ENCODE measurements at places on chromosomes 2 and 18.
A peak's percentile ranks its signal among the peaks of the same experiment; 100 is the strongest.

DNA sequence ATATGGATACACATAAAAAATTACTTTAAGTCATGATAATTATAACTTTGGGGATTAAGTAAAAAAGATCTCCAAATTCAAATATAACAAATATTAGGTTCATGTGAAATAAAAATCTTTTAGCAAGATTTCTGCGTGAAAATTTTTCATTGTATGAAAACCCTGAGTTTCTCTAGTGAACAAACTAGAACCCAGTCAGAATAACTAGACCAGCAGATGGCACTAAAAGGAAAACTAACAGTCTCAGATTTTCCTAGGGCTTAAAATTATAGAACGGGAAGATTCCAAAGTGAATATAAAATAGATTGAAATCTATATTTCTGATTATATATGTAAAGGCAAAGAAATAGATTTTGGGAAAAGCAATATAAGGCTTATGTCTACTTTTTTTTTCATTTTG lies 43.3 kb downstream of the TMEM200C start:
- peaks cover 72% of the 10 kb centered on the region for H3K27me3 ChIP-seq
- no peak for DNase-seq
- H3K4me1 ChIP-seq, result no peaks in the 10 kb centered on the region

GRCh38 chr18:44309185-44309584 lies 371.5 kb upstream of the SETBP1 start:
- no peaks in the 10 kb centered on the region for H3K4me1 ChIP-seq
- H3K36me3 ChIP-seq, result no peaks in the 10 kb centered on the region
- H3K27ac ChIP-seq, result no peak overlapping the region

DNA sequence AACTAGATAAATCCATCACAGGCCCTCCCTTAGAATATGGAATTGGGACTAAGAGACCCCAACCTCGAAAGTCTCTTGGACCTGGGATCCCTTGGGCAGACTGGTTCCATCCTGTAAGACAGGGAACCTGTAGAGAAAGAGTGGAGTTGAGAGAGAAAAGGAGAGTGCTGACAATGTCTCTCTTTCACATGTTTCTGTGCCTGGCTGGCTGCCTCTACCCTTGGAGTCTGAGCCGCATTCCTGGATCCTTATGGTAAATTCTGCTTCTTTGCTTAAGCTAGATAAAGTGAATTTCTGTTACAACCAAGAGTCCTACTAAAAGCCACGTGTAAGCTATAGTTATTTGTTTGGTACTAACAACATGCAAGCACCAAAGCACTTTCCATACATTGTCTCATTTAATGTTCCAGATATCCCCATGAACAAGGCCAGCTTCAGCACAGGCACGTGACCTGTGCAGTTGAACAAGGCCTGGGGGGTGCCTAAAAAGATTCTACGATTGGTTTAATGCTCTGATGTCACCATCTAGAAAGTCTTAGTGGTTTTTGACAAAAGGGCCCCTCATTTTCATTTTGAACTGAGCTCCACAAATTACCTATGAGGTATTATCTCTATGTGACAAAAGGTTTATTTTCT lies 2.1 kb upstream of the PUM2 start:
- H3K4me1 ChIP-seq, result peaks cover 23% of the 10 kb centered on the region
- no peaks in the 10 kb centered on the region for H3K27me3 ChIP-seq
- H3K27ac ChIP-seq, result no peak overlapping the region
- H3K4me3 ChIP-seq, result no peak overlapping the region
- no peak for DNase-seq
- no peaks in the 10 kb centered on the region for H3K36me3 ChIP-seq

DNA sequence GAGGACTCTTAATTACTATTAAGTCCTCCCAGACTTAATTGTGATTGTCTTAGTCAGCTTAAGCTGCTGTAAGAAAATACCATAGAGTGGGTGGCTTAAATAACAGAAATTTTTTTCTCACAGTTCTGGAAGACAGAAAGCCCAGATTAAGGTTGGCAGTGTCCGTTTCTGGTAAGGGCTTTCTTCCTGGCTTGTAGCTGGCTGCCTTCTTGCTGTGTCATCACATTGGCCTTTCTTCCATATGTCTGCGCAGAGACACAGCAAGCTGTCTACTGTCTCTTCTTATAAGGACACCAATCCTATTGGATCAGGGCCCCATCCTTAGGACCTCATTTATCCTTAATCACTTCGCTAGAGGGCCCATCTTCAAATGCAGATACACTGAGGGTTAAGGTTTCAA lies 38.5 kb downstream of the ASXL3 start:
- H3K36me3 ChIP-seq, result no peaks in the 10 kb centered on the region
- H3K27ac ChIP-seq, result no peak overlapping the region
- no peaks in the 10 kb centered on the region for H3K4me1 ChIP-seq
- no peak overlapping the region for H3K4me3 ChIP-seq
- H3K27me3 ChIP-seq, result no peaks in the 10 kb centered on the region
- DNase-seq, result no peak

DNA sequence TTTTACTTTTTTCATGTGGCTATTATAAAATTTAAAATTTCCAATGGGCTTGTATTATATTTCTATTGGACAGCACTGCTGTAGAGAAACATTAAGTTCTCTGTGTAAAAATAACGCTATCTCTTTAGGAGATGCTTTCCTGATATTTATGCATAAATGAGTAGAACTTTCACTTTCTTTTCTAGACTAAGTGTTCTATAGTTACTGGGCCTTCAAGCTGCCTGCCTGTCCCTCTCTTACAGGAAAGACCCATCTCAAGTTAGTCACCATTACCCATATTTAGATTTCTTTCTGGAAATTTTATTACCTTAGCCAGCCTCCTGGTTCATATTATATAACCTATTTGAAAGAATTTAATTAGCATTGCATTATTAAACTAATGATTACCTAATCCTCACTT lies 4.8 kb downstream of the ITGA4 start:
- H3K27me3 ChIP-seq, result no peaks in the 10 kb centered on the region
- no peak for DNase-seq
- H3K36me3 ChIP-seq, result peaks cover 8% of the 10 kb centered on the region
- peaks cover 70% of the 10 kb centered on the region for H3K4me1 ChIP-seq
- H3K4me3 ChIP-seq, result peak overlapping the region; percentile 67

- peaks cover 6% of the 10 kb centered on the region for H3K4me1 ChIP-seq
- no peak overlapping the region for H3K4me3 ChIP-seq
- H3K27ac ChIP-seq, result no peak overlapping the region
- peaks cover 11% of the 10 kb centered on the region for H3K27me3 ChIP-seq
- peak; percentile 22 for DNase-seq
Measured at GRCh38 chr2:191758518-191759507, 80.9 kb downstream of the NABP1 start.

- peaks cover 25% of the 10 kb centered on the region for H3K36me3 ChIP-seq
- no peaks in the 10 kb centered on the region for H3K27me3 ChIP-seq
- H3K4me1 ChIP-seq, result peaks cover 3% of the 10 kb centered on the region
- H3K4me3 ChIP-seq, result no peak overlapping the region
- no peak for DNase-seq
Measured at GRCh38 chr18:80041424-80041823, 7.2 kb downstream of the RBFA start.

DNA sequence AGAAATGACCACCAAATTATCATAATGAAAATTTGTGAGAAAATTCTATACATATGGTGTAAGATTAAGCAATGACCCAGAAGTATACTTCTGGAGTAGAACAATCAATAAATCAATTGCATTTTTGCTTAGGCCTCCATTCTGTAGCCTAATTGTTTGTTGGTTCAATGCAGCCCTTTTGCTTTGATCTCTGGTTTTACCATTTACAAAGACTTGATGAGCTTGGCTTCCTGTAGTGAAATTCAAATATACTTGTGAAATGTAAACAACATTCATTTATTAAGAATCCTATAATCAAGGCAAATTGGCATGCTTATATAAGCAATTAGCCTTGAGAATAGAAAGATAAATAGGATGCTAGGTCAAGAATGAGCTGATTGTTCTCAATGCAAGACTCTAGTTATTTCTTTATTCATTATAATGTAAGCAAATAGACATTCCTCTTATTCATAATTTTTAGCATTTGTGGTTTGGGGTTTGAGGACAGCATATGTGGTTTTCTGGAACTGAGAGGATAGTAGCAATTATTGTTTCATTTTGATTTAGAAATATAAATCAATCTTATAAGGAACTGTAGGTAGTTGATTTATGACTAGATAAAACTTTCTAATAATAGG lies 9.7 kb downstream of the FMNL2 start:
- H3K4me1 ChIP-seq, result no peaks in the 10 kb centered on the region
- H3K27me3 ChIP-seq, result no peaks in the 10 kb centered on the region
- H3K36me3 ChIP-seq, result no peaks in the 10 kb centered on the region
- DNase-seq, result no peak
- H3K27ac ChIP-seq, result no peak overlapping the region
- H3K4me3 ChIP-seq, result no peak overlapping the region

GRCh38 chr18:37662099-37662498 lies 96.5 kb upstream of the CELF4 start:
- H3K27me3 ChIP-seq, result peaks cover 3% of the 10 kb centered on the region
- H3K27ac ChIP-seq, result no peak overlapping the region
- no peak for DNase-seq
- H3K4me1 ChIP-seq, result no peaks in the 10 kb centered on the region

DNA sequence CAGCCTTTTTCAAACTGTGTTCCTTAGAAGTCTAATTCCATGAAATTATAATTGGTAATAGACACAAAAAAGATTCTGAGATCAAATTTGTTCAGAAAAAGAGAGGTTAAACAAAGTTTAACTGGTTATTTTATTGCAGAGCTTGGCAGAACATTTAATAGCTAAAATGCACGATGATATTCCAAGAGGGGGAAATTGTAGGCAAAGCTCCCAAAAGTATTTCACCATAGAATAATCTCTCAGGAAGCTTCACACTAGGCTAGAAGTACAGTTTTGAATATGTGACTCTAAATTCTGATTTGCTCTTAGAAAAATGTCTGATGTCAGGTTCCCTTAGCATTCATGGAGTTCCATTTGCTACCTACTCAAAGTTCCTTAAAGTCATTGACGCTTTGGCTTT lies 292.4 kb upstream of the SETBP1 start:
- H3K4me3 ChIP-seq, result no peak overlapping the region
- no peak for DNase-seq
- H3K4me1 ChIP-seq, result no peaks in the 10 kb centered on the region
- no peak overlapping the region for H3K27ac ChIP-seq
- no peaks in the 10 kb centered on the region for H3K36me3 ChIP-seq

DNA sequence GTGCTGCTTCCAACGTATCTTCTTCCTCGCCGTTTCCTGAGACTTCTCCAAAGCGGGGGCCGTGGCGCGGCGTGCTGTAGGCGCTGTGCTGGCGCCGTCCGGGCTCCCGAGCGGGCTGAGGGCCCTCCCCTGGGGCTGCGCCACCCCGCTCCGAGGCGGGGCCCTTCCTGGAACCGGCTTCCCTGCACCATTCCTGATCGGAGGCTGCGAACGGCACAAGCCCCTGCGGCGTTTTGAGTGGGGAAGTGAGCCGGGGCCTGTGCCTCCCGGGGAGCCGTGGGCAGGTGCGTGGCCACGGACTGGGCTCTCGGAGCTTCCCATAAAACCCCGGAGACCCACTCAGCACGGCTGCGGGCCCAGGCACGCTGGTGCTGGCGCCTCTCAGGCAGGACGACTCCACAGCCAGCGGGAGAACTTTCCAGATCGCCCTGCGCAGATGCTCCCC lies 74.7 kb downstream of the PSMG2 start:
- H3K27ac ChIP-seq, result no peak overlapping the region
- H3K27me3 ChIP-seq, result no peaks in the 10 kb centered on the region
- DNase-seq, result no peak
- H3K4me3 ChIP-seq, result peak overlapping the region; percentile 18
- H3K4me1 ChIP-seq, result peaks cover 23% of the 10 kb centered on the region

GRCh38 chr18:42178376-42179080 lies 223.5 kb downstream of the PIK3C3 start:
- no peak overlapping the region for H3K27ac ChIP-seq
- no peaks in the 10 kb centered on the region for H3K4me1 ChIP-seq
- no peak for DNase-seq
- no peaks in the 10 kb centered on the region for H3K36me3 ChIP-seq
- H3K4me3 ChIP-seq, result no peak overlapping the region

GRCh38 chr18:23037646-23038045 lies 97.6 kb upstream of the CABLES1 start:
- no peaks in the 10 kb centered on the region for H3K27me3 ChIP-seq
- H3K27ac ChIP-seq, result no peak overlapping the region
- no peaks in the 10 kb centered on the region for H3K36me3 ChIP-seq
- no peaks in the 10 kb centered on the region for H3K4me1 ChIP-seq

GRCh38 chr2:69625078-69625795 lies 18.3 kb downstream of the AAK1 start:
- H3K27ac ChIP-seq, result no peak overlapping the region
- H3K4me1 ChIP-seq, result peaks cover 17% of the 10 kb centered on the region
- no peaks in the 10 kb centered on the region for H3K27me3 ChIP-seq
- no peak overlapping the region for H3K4me3 ChIP-seq

DNA sequence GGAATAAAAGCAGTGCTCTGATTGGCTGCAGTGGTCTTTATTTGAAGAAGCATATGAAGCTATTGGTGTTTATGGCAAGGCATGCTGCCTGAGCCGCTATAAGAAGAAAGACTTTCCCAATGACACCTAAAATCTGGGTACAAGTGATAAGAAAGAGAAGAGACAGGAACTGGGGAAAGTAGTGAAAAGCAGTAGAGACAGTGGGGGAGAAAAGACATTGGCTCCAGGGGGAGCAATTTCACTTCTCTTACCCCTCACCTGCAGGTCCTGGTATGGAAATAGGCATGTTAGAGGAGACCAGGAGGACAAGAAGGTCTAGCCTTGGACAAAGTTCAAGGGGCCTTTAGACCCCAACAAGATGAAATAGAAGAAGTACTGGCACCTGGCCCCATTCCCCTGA lies 47.1 kb downstream of the PLCL1 start:
- DNase-seq, result no peak
- H3K4me3 ChIP-seq, result no peak overlapping the region
- no peaks in the 10 kb centered on the region for H3K27me3 ChIP-seq
- H3K27ac ChIP-seq, result peak overlapping the region; percentile 1

GRCh38 chr2:178287652-178288344 lies 93.5 kb downstream of the OSBPL6 start:
- no peaks in the 10 kb centered on the region for H3K36me3 ChIP-seq
- no peaks in the 10 kb centered on the region for H3K4me1 ChIP-seq

- peaks cover 4% of the 10 kb centered on the region for H3K27me3 ChIP-seq
- H3K27ac ChIP-seq, result no peak overlapping the region
- peaks cover 11% of the 10 kb centered on the region for H3K4me1 ChIP-seq
- DNase-seq, result no peak
- H3K4me3 ChIP-seq, result no peak overlapping the region
- H3K36me3 ChIP-seq, result no peaks in the 10 kb centered on the region
Measured at GRCh38 chr2:130822766-130823165, 13.9 kb upstream of the ARHGEF4 start.

DNA sequence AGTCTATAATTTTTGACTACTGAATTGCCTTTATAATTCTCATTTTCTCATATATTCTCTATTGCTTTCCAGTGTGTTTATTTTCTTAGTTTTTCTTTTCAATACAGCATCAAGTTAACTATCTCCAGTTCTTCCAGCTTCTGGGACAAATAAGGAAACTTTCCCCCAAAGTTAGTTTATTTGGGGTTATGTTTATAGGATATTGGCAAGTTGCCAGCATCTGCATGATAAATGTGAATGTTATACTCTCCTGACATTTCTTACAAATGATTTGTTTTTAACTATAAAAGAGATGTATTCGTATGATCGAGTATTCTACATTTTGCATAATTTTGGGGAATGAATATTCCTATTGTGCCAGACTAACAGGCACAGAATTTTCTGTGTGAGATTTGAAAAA lies 140.6 kb upstream of the KCNJ3 start:
- H3K36me3 ChIP-seq, result no peaks in the 10 kb centered on the region
- no peaks in the 10 kb centered on the region for H3K27me3 ChIP-seq
- no peak overlapping the region for H3K4me3 ChIP-seq
- no peak for DNase-seq
